Amniotic stem cell (primary cell): ENCODE measurements at places on chromosomes 11 and 22.
A peak's percentile ranks its signal among the peaks of the same experiment; 100 is the strongest.

DNA sequence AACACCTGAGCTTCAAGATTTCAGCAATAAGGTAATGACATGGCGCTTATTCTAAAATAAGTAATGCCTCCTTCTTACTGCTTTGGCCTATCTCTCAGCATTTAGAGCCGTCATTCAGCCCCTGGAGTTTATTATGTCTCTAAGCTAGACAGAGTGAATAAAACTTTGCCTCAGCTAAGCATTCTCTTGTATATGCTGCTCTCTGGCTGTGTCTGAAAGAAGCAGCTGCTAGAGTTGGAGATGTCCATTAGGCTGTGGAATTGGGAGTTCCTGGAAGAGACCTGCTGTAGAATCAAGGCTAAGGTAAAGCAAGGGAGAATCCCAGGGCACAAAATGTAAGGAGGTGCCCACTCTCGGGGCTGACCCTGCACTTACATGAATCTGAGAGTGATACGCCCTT lies 35.5 kb upstream of the TTC12 start:
- DNase-seq = no peak

DNA sequence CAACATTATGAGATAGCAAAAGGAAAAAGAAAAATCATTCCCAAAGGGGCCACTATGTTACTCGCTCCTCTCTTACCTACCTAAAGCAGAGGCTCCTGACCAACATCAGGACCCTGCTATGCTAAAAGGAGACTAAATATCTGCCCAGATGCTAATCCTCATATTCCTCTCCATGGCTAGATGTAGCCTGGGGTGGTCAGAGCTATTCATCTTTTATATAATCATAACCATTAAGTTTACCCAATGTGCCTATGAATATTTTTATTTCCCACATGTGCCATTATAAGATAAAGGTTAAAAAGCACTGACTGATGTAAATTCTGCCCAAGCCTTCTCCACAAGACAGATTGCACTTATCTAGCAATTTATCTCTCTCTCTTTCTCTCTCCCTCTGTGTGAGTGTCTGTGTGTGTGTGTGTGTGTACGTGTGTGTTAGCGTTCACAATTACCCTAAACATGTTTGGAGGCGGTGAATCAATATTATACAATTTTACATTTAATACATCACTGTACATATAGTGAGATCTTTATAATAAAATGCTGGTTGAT lies 41.2 kb upstream of the ANO5 start:
- no peak for DNase-seq

DNA sequence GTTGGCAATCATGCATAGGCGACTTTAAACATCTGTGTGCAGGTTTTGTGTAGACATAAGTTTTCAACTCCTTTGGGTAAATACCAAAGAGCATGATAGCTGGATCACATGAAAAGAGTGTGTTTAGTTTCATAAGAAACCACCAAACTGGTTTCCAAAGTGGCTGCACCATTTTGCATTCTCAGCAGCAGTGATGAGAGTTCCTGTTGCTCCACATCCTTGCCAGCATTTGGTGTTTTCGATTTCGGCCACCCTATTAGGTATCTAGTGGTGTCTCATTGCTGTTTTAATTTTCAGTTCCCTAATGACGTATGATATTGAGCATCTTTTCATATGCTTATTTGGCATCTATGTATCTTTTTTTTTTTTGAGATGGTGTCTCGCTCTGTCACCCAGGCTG lies 62.8 kb upstream of the CCND1 start:
- no peak for DNase-seq

GRCh38 chr11:73265853-73266645 lies 6.1 kb upstream of the P2RY6 start:
- no peak for DNase-seq

DNA sequence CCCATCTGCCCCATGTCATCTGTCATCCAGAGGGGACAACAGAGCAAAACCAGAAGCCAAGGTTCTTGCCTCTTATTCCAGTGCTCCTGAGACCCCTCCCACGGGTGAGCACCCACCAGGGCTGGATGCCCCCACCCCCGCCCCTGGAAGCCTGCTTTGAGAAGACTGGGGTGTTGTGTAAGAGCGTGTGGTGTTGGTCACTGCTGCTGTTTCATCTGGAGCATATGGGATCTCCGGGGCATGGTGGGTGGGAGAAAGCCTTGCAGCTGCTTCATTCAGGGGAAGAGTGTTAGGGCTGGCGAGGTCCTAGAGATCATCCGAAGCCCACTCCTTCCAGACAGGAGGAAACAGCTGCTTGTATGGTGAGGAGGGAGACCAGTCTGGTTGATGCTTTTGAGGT lies 54.1 kb downstream of the CHRDL2 start:
- no peak for DNase-seq

GRCh38 chr11:46889689-46890475 lies 28.5 kb downstream of the LRP4 start:
- DNase-seq = no peak

DNA sequence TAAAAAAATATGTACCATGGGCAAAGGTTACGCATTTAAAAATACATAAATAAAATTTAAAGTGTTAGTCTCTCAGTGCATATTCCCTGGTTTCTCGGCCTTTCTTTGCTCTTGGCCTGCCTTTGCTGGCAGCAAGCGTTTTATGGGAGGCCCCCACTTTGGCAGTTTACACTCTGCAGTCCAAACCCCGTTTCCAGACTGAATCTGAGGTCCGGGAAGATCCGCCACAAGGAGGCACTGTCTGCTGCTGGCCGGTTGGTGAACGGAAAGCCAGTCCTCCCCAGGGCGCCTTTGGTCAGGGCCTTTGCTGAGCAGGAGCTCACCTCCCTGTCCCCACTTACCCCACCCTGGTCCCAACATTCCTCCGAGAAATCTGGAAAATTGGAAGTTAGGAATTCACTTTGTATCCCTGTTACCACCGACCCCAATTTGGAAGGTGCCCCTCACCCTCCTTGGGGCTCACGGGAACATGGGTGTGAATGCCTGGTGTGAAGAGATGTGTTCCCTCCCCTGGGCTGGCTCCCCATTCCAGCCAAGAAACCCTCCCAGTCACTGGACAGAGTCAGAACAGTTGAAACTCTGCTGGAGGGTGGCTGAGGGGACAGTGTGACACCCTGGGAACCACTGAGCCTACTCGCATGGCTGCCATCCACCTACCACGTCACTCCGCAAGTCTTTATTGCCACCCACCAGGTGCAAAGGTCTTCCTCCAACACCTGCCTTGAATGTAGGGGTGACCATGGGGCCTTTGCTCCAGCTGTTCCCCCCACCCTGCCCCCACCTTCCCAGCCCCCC lies 9.4 kb upstream of the SF1 start:
- DNase-seq = no peak

- DNase-seq = no peak
Observed at GRCh38 chr11:66339686-66340483, 3.7 kb upstream of the RIN1 start.

DNA sequence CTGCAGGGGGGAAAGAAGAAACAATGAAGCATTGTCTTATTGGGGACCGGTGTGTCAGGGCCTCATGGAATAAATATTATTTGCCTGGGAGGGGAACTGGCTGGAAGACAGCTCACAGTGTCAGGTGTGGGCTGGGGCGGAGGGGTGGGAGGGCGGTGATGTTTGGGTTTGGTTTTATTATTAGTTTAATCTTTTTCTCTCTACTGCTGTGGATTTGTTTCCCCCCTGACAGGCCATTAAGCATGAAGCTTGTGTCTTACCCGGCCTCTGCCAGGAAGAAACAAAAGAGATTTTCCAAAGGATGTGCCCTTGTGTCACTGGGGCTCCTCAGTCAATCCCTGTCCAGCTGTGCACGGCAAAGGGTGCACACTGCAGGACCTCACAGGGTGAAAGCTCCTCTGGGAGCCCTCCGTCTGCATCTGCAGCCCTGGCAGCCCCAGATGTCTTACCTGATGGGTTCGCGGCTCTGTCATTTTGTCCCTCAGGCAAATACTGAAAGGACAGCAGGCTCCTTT lies 203.1 kb upstream of the TMEM45B start:
- DNase-seq = no peak

GRCh38 chr22:29128891-29129807 lies 56.3 kb downstream of the KREMEN1 start:
- DNase-seq = no peak

GRCh38 chr11:10858439-10859325 lies 829 bp upstream of the ZBED5 start:
- peak; percentile 78 for DNase-seq

DNA sequence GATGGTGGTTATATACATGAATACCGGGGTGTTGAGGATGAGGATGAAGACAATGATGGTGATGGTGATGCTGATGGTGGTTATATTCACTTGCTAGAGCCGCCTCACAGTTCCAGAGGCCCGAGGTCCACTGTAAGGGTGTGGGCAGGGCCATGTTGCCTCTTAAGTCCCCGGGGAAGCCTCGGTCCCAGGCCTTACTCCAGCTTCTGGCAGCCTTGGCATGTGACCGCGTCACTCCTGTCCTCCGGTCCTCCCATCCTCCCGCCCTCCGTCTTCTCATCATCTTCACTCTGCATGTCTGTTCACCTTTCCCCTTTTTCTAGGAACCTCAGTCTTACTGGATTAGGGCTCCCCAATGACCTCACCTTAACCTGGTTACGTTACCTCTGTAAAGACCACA lies 54.6 kb downstream of the IGLL1 start:
- DNase-seq = no peak

- no peak for DNase-seq
Observed at GRCh38 chr11:75773595-75774353, 5.2 kb downstream of the DGAT2 start.

DNA sequence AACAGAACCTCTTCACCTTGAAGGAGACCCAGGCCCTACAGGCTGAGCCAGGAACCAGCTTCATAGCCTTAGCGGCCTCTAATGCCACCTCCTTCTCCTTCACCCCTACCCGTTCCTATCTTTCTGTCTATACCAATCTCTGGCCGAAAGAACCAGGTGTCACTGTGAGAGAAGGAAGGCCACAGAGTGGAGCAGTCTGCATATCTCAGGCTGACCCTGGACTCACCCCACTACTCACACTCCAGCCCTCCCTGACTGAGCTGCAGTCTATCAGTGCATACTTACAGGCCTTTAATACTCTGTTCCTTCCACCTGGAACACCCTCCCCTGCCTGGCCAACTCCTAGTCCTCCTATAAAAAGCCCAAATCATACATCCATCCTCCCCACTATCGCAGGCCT lies 32.7 kb downstream of the ARAP1 start:
- DNase-seq = no peak

- DNase-seq = no peak
Observed at GRCh38 chr22:18035751-18036150, 11.4 kb upstream of the MICAL3 start.

DNA sequence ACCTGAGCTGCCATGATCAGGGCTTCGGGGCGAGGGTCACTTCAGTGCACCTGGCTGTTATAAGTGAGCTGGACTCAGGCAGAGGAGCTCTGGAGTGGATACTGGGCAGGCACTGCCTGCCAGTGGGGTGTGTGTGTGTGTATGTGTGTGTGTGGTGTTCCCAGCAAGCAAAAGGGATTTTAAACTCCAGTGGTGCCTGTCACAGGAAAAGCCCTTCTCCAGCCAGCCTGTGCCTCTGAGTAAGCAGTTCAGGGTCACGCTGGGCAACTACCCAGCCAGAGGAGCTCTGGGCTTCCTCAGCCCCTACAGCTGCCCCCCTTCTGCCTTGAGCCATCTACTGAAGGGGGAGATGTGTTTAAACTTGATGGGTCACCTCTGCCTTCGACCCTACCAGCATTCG lies 109.0 kb downstream of the OSBP2 start:
- DNase-seq = no peak

GRCh38 chr22:22878211-22878570 lies 9.4 kb upstream of the IGLL5 start:
- DNase-seq = no peak

DNA sequence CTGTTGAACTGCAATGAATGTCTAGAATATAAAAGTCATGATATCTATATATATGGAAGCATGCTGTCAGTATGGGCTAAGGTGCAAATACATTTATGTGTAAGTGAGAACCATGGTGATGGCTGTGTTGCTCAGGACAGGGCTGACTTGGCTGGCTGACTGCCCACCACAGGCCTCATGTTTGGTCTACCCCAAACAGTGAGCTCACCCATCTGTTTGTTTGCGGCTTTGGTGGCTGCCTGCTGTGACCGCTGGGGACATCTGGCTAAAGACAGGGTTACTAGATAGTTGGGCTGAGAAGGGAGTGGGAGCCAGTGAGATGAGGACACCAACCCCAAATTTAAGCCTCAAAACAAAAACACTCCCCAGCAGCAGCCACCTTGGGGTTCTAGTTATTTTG lies 6.3 kb downstream of the CD44 start:
- DNase-seq = no peak

GRCh38 chr11:38461751-38462150 lies 1863.7 kb upstream of the RAG2 start:
- DNase-seq = no peak

DNA sequence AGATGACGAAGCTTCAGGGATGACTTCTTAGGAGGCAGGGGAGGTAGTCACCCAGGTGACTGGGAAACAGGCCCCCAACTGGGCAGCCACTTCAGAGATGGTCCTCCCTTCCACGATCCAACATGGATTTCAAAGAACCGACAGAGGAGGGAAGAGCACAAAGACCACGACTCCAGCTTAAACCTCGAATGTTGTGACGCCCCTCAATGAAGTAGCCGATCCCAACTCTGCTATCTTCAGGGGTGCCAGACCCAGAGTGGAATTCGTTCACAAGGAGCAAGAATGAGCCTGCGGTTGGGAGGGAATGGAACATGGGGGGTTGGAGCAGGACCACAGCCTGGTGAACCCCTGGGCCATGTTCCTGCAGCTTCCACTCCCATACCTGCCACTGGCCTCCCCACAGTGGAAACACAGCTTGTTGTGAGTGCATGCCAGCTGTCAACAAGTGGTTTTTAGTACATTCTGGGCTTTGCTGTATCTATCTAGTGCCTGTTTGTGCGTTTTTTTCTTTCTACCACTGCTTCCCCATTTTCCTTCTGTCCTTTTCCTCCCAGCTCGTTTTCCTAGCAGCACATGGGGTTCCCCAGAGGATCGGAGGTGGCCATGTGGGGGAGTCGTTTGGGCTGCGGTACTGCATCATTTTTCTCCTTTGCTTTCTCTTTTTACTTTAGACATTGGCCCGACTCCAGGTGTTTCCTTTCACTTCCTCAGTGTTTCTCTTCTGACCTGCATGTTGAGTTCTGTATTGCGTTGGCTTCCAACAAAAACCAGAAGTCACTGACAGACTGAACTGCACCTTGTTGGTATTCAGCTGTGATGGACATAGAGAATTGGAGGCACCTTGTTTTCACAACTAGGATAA lies 65.8 kb downstream of the MORC2 start:
- DNase-seq = no peak

DNA sequence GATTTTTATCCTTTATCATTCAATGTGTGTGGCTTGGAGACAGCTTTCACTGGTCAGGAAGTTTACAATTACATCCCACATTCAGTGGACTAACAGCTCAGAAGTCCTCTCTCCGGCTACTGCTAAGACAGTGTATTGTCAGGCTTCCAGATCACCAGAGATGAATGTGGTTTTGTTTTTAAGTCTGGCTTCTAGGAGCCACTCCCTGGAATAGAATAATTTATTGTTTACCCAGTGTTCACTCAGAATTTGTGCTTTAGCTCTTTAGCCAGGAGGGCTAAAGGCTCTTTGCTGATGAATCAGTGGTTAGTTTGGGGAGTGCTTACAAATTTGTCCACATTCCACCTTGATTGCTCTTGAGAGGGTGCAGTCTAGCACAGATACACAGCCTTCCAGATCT lies 26.5 kb downstream of the TRIM77 start:
- no peak for DNase-seq

GRCh38 chr11:35845860-35846259 lies 98.0 kb upstream of the LDLRAD3 start:
- no peak for DNase-seq
